Ammon's horn (tissue), 1 donor: ENCODE measurements at places on chromosomes 1 and 21.

DNA sequence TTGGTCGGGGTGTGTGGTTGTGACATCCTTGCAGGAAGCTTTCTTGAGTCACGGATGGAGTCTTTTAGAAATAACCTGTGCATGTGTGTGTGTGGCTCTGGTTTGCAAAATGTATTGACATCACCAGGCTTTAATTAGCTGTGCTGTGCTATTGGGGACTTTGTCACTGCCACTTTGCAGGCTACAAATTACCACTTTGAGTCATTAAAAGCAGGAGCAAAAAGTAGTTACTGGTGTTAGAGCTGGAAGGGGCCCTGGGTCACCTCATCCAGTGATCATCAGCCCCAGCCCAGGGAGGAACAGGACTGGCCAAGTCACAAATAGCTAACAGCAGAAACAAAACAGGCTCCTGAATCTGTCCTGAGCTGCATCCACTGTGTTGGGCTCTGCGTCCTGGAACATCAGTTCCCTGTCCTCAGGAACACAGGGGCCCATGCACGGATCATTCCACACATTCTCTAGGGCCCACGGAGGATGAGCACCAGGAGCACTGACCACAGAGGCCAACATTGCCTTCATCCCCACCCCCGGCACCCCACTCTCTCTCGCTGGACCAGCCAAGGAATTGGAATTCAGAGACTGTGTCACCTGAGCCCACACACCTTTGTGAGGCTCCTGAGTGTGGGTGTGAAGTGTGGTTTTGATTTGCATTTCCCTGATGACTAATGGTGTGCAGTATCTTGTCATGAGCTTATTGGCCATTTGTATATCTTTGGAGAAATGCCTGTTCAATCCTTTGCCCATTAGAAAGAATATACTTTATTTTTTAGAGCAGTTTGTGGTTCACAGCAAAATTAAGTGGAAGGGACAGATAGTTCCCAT lies 280.1 kb upstream of the C1orf174 start:
- no peak for DNase-seq

DNA sequence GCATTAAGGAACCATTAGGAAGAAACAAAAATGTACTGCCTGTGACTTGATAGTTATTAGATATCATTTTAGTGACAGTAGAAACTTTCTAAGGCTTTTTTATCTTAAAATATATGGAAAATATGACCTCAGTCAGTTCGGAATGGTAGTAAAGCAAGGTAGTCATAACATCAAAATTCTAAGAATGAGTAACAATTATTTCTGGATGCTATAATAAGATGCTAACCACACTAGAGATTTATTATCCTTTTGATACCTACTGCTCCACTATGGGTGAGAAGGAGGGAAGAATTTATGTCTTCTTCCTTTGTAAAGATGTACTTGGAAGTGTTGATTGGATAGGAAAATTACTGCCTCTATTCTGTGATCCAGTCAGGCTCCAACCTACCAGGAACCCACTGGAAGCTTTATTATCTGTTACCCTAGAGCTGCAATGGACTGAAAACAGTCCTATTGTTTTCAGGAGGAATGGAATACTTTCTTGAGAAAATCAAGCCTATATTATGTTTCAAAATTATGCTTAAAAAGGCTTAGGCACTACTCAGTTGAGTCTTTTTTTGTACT lies 8.8 kb downstream of the FMN2 start:
- no peak for DNase-seq

DNA sequence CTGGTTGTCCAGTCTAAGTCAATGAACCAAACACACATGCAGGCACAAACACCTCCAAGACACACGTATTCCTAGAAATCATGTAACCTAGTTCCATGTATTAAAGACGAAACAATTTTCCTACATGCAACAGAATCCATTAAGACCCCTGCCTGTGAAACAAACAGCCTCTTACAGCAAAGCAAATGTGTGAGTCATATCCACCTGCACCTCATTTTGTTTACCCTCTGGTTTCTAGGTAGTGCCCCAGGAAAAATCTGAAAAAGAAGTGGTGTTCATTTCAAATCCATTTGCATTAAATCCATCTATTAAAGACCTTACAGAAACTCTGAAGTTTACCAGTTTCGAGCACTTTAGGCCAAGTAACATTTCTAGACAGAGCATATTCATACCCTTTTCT lies 74.1 kb downstream of the VCAM1 start:
- DNase-seq = no peak

DNA sequence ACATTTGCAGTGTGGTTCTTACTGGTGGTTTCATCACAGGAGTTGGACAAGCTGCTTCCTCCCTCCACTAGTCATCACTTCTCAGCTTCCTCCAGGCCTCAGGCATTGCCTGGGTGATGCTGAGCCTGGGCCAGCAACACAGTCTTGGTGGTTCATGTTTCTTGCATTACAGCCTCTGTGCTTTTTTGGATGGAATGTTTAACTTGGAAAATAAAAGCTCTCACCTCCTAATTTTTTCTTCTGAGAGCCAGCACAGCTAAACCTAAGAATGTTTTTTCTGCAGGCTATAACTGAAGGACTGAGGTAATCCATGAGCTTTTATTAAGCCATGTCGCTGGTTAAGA lies 66.1 kb upstream of the RHOU start:
- no peak for DNase-seq

DNA sequence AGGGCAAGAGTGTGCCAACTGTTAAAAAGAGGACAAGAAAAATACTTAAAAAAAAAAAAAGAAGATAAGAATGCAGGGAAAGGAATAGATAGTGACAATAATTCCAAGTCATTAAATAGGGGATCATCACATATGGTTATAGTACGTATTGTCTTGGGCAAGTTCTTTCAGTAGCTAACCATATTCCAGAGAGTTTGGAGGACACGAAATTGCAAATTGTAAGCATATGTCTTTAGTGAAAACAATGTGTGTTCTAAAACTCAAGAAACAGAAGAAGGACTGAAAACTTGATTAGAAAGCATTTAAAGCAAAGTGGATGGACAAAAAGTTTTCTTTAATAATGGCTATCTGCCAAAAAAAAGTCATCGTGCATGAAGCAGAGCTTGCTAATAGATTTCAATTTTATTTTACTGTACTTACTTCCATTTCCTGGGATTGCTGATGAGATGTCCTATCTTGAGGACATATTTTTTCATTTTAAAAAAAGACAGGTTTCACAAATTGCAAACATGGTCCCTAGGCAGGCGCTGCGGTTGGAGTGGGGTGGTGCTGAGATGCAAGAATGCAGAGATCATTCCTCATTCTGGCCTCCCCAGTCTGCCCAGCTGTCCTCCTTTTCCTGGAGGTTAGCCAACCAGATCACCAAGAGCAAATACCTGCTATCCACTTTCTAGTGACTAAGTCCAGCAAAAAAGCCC lies 11.9 kb downstream of the TSPAN2 start:
- DNase-seq = no peak

- no peak for DNase-seq
These were observed 409.9 kb upstream of the ESRRG start for GRCh38 chr1:217133092-217133491.

- no peak for DNase-seq
These were observed 560 bp downstream of the PADI2 start for GRCh38 chr1:17118706-17119075.

DNA sequence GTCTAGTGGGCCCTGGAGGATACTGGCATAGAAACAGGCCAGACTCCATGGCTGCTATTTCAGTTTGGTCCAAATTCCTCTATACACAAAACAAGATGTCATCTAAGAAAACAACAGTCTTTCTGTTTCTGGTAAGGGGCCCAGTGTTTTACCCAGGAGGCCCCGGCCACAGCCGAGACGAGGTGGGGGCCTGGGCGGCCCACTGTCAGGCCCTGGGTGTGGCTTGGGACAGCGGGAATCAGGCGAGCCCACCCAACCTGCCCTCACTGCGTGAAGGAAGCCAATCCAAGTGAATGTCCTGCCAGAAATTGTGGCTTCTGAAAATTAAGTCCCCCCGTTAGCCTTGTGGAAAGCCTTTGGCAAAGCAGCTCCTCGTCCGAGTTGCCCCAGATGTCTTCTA lies 31.2 kb upstream of the GPR153 start:
- DNase-seq = no peak

DNA sequence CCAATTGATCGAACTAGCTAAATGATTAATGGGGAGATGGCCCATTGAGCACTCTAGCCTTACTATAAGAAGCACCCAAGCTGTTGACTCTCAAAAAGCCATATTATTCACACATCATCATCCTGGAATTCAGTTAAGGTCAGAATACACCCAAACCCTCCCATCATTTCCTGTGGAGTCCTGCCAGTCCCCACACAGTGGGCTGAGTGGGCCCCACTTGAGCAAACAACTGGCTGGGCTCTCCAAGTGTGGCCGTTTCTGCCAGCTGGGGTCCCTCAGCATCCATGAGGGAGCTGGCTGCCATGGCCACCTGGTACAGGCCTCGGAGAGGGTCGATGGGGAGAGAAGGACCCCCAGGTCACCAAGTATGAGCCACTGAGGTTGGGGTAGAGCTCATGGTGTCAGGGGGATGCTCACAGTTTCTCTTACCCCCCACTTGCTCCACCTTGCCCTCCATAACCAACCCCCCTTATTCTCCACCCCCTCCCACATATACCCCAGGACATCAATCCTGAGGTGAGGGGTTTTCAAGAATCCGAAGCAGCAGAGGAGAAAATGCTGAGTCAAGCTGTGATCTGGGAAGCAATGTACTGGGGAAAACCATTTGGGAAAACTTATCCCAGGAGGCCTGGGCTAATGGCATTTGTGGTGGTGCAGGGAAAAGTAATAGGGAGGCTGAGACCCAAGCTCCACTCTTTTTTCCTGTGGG lies 60.3 kb downstream of the UBE2T start:
- DNase-seq = no peak

DNA sequence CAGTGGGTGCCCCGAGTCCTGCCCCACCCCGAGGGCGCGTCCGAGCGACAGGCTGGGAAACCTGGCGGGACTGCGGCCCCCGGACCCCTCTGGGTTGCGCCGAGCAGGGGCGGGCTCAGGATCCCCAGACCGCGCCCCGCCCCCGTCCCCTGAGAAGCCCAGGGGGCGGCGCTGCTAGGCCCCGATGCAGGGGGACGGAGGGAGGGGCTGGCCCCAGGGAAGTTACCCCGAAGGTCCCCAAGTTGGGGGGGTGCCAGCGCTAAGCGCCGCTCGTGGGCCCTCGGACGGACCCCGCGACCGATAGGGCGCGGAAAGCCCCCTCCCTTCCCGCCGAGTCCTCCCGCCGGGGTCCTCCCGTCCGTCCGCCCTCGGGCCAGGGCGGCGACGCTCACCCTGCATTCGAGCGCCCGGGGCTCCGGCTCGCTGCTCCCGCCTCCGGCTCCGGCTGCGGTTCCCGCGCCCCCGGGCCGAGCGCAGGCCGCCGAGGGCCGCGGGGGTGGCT lies 414 bp downstream of the GPR153 start:
- DNase-seq = no peak

DNA sequence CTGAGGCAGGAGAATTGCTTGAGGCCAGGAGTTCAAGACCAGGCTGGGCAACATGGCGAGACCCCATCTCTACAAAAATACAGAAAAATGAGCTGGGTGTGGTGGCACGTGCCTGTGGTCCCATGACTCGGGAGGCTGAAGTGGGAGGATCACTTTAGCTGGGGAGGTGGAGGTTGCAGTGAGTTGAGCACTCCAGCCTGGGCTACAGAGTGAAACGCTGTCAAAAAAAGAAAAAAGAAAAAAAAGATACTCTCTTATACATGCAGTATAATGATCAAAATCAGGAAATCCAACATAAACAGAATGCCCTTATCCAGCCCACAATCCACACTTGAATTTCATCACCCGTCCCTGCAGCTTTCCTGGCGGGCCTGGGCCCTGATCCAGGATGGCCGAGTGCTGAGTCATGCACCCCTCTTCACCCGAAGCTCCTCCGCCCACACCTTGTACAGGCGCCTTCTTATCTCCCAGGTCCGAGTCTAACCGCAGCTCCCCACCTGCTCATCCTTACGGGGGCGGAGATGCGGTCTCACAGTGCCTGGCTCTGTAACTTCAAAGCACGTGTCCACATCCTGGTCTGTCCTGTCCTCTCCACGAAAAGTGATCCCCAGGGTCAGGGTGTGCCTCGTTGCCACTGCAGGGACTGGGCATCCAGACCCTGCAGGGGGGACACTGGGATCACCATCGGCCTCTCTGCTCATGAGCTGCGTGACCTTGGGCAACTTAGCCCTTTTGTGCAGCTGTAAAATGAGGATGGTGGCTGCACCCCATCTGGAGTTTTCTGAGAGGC lies 120.2 kb upstream of the SLC45A1 start:
- no peak for DNase-seq

DNA sequence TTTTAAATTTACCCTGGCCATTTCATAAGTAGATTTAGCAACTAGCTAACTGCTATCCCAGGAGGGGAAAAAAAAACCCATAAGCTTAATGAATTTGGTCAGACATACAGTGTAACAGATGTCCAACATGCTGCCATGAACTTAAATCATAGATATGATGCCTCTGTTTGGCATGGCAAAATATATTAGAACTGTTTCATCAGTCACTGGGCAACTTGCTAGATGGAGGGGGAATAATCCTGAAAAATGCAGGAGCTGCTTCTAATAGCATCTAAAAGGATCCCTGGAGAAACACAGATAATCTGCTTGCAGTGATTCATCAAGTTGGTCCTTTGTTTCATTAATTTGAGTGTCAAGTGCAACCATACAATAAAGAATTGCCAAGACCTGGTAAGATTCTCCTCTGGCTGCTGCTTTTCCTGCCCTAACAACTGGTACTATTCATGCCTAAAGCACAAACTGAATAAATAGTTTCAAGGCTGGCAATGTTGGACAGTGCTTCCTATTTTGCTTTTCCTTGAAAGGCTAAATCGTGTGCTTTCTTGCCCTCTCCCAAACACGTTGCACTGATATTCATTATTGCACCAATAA lies 1.5 kb upstream of the ST6GALNAC5 start:
- no peak for DNase-seq

DNA sequence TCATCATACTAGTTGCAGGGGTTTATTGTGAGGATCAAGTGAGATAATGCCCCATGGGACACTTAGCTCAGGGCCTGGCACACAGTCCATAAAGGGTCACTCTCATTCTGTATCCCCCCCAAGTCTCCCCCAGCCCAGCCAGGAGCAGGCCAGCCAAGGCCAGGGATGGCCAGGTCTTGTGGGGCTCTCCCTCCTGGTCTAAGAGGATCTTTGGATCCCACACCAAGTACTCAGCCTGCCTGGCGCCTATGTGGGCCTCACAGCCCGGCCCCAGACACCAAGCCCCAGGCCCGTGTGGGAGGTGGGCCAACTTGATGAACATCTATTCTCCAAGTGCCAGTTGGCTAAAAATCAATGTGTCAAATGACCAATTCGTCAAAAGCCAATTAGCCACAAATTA lies 117.8 kb downstream of the GLIS1 start:
- no peak for DNase-seq

GRCh38 chr1:42164551-42165420 lies at the start of gene GUCA2A:
TSS of gene GUCA2A (minus strand) at chr1:42164745. CDS start at chr1:42164712, 33 bp downstream.
- no peak for DNase-seq

GRCh38 chr1:44073528-44073927 lies 42.3 kb upstream of the SLC6A9 start:
- DNase-seq = no peak

DNA sequence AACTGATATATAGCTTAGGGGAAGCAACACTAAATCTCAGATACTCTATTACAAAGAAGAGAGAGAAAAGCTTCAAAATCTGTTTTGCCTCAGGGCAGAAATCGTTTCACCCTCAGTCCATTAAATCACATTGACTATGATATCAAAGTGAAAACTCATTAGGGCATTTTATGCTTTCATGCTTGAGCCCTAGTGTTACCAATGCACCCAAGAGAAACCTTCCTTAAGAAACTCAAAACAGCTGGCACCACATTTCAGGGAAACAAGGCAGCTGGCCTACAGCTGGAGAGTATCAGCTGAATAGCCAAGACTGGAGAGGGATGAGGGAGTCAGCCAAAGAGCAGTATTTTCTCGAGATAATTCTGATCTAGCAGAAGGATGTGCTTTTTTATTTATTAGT lies 14.9 kb downstream of the COLGALT2 start:
- no peak for DNase-seq

GRCh38 chr1:42264511-42265190 lies 70.4 kb downstream of the FOXJ3 start:
- no peak for DNase-seq
